ENCODE measurements at places on chromosomes 2 and 18. TPM values are rescaled to one million over a fixed set of nuclear protein-coding genes. Genes with fewer than 3 reads are reported as not detected.

The LYG2 gene
- not detected for total RNA-seq

The MSTN gene
- not detected for total RNA-seq

The TBR1 gene
- total RNA-seq = 0.09 TPM

DNA sequence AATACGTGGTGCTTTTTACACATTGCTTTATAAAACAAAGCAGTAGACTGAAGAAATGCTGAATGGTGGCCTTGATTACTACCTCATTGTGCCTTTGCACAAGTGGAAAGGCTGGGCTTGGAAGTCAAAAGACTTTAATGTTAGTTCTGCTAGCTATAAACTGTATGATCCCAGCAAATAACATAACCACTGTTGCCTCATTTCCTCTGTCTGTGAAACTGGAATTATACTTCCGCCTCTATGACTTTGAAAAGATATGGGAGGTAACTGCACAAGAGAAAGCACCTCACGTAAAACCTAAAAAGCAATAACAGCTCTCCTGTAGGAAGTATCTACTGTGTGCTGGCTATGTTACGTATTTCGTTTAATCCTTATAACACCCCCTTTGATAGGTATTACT lies 43.4 kb upstream of the DSC1 start:
- DNase-seq = no peak
